ENCODE measurements at places on chromosomes 2 and 18.

DNA sequence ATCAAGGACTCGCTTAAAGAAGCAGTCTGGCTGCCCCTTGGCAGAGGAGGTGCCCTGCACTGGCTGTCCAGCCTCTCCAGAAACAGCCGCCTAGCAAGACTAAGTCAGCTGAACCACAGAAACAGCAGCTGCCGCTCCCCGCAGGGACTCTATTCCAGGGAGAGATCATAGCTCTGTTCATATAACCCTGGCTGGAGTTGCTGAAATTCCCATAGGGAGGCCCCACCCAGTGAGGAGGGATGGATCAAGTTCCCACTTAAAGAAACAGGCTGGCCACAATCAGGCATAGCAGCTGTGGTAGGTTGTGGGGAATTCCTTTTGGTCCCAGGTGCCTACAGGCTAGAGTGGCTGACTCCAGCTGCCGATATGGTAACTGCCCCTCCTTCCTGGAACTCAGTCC is 74.2 kb upstream of the MC4R start:
- DNase-seq = no peak

GRCh38 chr2:156890529-156891148 is 366.9 kb upstream of the GALNT5 start:
- DNase-seq = no peak

DNA sequence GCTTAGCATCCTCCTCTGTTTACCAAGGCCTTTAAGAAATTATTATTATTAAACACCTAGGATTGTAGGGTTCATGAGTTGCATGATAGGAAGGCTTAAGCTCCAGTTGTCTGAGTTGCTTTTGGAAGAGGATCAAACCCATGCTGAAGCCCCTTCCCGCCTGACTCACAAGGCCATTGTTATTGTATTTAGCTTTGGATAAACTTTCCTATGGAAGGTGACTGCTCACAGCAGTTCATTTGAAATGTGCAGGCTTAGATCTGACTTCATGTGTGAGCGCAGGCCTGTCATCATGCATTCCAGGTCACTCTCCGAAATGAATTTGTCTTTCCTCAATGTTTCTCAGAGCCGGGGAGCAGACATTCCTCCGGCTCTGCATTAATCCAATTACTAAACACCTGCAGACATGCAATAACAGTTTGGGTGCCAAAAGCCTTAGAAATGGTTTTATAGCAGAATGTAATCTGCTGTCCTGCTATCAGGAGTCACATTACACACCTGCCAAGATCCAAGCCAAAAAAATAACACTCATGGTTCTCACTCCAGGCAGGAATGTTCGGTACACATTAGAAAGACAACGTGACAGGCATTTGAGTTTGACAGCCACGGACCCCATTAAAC is 119.9 kb downstream of the OSR1 start:
- no peak for DNase-seq

DNA sequence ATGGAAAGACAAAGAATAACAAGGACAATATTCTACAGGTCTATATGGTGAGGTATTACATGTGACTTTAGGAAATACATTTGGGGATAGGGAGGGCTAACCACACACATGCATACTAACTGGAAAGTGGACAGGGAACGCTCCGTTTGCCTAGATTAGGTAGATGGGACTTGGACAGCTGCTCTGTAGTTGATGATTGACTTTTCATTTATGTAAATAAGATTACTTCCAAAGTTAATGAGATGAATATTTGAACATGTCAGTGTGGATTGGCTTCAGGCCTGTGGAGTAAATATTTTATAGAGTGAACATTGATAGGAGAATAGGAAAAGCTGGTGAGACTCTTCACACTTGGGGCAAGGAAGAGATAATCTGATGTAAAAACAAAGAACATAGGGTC is 142.0 kb downstream of the NCK2 start:
- no peak for DNase-seq

GRCh38 chr18:35460736-35461161 is 37.0 kb downstream of the INO80C start:
- DNase-seq = no peak

DNA sequence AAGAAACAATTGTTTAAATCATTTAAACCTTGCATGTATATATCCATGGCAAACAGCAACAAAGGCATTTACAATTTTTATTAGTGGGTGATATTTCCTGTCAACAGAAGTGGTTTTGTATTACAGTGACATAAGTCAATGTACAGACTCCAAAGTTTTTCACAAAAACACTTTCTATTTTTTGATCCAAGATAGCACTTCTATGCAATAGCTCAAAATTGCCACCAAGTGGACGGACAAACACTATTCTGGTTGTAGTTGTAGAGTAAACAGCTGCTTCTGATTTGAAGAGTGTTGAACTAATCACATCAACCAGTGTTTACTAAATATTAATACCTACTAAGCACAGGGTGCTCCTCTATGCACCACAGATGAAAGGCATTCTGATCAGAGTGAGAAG is 421.4 kb downstream of the NCKAP5 start:
- DNase-seq = no peak

GRCh38 chr2:75998451-75998850 is 287.7 kb upstream of the GCFC2 start:
- DNase-seq = no peak

DNA sequence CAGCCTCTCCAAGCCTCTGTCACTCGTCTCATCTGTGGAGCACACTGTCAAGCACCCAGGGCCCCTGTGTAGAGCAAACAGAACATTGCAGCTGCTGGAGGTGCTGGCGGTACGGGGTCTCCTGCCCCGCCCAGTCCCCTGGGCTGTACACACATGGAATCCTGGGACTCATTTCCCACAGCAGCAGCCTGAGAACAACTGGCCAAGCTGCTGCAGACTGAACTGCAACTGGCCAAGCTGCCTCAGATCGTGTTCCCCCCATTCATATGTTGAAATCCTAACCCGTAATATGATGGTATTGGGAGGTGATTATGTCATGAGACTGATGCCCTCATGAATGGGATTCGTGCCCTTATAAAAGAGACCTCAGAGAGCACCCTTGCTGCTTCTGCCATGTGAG is 130.5 kb downstream of the NCK2 start:
- no peak for DNase-seq

DNA sequence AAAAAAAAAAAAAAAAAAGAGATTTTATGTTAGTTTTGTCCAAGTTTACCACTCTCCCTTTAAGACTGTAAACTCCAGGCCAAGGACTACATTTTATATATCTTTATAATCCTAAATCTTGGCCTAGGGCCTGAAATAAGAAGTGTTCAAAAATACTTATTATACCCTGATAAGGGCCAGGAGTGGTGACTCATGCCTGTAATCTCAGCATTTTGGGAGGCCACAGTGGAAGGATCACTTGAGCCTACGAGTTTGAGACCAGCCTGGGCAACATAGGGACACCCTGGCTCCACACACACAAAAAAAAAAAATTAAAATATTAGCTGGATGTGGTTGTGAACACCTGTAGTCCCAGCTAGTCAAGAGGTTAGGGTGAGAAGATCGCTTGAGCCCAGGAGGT is 12.7 kb downstream of the TRIP12 start:
- DNase-seq = no peak

DNA sequence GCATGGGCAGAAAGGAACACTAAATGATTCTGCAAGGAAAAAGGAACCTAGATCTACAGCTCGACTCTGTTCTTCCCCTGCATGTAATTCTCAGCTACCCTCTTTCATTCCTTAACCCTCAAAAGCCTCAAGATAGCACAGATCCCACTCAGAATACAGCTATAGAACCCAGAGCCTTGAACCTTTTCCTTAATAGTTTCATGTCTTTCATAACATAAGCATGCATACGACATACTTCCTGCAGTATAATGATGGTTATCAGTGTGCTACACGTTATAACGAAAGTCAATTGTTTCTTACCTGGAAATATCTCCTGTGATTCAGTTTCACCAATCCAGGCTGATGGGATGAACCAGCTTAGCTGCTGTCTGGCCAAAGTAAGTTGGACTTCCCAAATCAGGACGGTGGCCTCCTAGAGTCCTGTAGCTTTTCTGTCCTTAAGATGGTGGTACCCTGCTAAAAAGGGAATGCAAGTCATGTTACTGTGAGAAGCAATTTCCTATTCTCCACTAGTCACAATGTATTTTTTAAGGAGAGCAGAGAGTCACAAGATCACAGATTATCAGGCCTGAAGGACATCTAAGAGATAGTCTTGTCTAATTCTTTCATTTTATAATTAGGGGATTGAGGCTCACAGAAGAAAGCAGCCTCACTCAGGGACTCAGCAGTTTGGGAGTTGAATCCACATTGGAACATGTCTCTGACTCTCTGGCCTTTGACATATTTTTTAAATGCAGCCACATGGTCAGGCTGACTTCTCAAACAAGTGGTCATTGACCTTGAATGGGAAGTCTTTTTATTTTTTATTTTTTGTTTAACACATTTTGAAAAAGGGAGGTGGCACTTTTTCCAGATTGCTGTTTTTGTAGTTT is 41.8 kb downstream of the CYRIA start:
- no peak for DNase-seq

- DNase-seq = no peak
These were observed 60.4 kb upstream of the NABP1 start for GRCh38 chr2:191617575-191617974.

DNA sequence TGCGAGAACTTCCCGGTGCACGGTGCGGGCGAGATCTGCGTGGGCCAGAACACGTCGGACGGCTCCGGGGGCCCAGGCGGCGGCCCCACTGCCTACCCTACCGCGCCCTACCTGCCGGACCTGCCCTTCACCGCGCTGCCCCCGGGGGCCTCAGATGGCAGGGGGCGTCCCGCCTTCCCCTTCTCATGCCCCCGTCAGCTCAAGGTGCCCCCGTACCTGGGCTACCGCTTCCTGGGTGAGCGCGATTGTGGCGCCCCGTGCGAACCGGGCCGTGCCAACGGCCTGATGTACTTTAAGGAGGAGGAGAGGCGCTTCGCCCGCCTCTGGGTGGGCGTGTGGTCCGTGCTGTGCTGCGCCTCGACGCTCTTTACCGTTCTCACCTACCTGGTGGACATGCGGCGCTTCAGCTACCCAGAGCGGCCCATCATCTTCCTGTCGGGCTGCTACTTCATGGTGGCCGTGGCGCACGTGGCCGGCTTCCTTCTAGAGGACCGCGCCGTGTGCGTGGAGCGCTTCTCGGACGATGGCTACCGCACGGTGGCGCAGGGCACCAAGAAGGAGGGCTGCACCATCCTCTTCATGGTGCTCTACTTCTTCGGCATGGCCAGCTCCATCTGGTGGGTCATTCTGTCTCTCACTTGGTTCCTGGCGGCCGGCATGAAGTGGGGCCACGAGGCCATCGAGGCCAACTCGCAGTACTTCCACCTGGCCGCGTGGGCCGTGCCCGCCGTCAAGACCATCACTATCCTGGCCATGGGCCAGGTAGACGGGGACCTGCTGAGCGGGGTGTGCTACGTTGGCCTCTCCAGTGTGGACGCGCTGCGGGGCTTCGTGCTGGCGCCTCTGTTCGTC is 1.7 kb downstream of the FZD7 start:
- no peak for DNase-seq

GRCh38 chr2:46967990-46968647 is 52.5 kb upstream of the MCFD2 start:
- DNase-seq = no peak

DNA sequence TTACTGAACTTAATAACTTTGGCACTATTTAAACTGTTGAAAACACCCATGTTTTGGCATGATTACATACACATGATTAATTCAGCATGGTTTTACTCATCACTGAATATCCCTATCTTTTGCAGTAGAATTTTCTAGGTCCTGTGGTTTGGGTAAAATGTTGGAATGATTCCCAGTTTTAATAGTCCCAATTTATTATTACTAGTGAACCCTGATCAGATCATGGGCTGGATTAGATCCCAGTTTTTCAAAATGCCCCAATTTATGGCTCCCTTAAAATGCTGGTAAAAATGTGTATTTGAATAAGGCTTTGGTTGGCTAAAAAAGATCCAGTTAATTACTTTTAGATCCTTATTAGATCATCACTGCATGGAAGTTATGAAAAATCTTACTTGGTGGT is 273.6 kb upstream of the NRP2 start:
- no peak for DNase-seq

DNA sequence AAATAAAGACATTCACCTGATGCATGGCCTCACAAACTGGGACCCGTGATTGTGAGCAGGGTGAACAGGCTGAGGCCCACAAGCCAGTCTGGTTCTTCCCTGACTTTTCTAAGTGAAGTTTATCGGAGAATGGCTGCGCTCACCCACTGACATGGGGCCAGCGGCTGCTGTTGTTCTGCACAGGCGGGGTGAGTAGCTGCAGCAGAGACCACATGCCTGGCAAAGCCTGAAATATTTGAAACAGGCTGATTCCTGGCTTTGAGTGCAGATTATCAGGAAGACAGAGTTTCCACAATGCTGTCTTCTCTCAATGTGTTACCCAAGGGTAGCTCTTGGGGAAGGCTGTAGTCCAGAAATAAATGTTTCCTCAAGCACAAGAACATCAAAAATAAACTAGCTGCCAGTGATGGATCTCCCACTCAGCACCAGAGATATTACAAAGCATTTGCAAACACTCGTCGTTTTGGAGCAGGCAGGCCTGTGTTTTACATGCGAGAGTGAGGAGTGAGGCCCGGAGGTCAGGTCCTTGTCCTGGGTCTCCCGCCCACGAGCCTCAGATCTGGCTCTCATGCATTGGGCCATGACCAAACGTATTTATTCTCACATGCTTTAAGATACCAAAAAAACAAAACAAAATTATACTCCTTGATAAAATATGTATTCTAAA is 647.1 kb downstream of the GALR1 start:
- no peak for DNase-seq

- DNase-seq = no peak
These were observed 56.8 kb upstream of the TTN start for GRCh38 chr2:178863856-178864620.

DNA sequence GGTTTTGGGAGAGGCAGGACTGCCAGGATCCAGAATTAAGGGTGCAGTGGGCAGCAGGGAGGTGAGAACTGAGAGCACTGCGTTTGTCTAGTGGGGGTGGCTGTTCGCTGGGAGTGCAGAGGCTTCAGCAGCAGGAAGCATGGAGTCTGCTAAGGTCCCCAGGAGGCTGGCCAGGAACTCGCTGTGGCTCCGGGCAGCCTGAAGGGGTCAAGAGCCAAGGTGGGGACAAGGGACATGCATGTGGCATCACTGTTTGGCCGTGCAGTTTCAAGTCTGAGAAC is 43.2 kb upstream of the SEMA4C start:
- DNase-seq = no peak

GRCh38 chr2:69945941-69946340 is 15.5 kb downstream of the ASPRV1 start:
- no peak for DNase-seq

DNA sequence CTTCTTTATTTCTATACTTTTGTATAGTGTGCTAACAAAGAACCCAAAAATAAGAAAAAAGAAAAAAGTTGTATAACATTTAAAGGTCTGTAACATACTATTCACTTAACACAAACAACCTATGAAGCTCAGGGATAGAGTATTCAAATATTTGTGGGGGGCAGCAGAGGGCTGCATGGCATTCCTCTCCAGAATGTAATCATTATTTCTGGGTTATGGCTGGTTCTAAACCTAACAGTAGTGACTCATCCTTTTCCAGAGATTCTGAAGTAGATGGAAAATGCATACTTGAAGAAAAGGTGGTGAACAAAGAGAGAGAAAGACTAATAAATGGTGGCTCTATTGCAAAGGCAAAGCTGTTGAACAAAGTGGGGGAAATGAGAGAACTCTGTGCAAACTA is 249.4 kb downstream of the NRXN1 start:
- DNase-seq = no peak
